Left kidney (tissue), 8 donors: ENCODE measurements at places on chromosomes 4 and X. TPM values are rescaled to one million over a fixed set of nuclear protein-coding genes. Genes with fewer than 3 reads are reported as not detected.

The MAOA gene
- 19.4 TPM for polyA plus RNA-seq

The AKAP17A gene
- polyA plus RNA-seq = 48.3 TPM

The SYTL5 gene
- 3.3 TPM for polyA plus RNA-seq

The GNRHR gene
- 0.96 TPM for polyA plus RNA-seq

The PNCK gene
- polyA plus RNA-seq = 7.5 TPM

The TMPRSS11B gene
- 0.08 TPM for polyA plus RNA-seq

The ASMTL gene
- polyA plus RNA-seq = 37.1 TPM

The GPR119 gene
- polyA plus RNA-seq = not detected

The GSX2 gene
- not detected for polyA plus RNA-seq

The MAGEA8 gene
- 0.43 TPM for polyA plus RNA-seq

The EDA gene
- 7.0 TPM for polyA plus RNA-seq

The CLDN2 gene
- 65.7 TPM for polyA plus RNA-seq

The AFM gene
- polyA plus RNA-seq = 16.7 TPM

The F8A2 gene
- polyA plus RNA-seq = not detected

The IGBP1 gene
- polyA plus RNA-seq = 101 TPM

The NPY1R gene
- 28.3 TPM for polyA plus RNA-seq

The YY2 gene
- polyA plus RNA-seq = 3.2 TPM

The SRPX2 gene
- polyA plus RNA-seq = 16.9 TPM

The NIPAL1 gene
- polyA plus RNA-seq = 11.0 TPM

The GYG2 gene
- 17.7 TPM for polyA plus RNA-seq

The SPON2 gene
- 10.8 TPM for polyA plus RNA-seq

The PDCL2 gene
- polyA plus RNA-seq = not detected
